Stimulated activated CD8-positive, alpha-beta memory T cell treated with anti-CD3 and anti-CD28 coated beads, Interleukin-2, amount 100 ng/mL, for 48 hours (primary cell): ENCODE measurements at places on chromosomes 12 and 14.

DNA sequence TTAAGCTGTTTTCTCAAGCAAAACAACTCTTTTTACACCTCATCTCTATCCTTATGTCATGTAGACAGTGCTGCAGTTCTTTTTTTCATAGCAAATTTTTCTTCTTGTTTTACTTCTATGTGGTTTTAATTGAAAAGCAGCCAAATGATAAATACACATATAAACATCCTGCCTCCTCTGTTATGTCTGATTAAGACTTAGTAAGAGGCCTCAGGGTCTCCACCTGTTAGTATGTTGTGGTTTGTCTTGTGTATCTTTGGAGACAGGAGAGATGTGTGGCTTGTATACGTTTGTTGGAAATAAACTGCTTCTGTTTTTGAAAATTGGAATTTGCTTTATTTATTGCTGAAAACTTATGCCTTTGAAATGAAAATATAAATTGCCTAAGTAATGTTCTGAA is 32.0 kb downstream of the PEX5 start:
- no peak for DNase-seq

DNA sequence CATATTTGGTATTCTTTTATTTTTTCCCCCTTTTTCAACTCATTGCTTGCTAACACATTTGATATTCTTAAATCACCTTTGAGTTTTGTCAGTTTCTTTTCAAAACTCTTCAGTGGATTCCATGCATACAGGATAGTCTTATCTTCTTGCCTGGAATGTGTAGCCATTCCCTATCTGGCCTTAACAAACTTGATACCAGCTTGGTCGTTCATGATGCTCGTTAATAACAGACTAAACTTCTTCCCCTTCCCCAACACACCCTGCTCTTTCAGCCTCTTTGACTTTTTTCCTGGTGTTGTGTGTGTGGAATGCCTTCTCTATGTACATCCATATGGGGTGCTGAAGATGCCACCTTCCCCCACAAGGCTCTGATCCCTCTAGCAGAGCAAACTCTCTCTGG is 17.7 kb upstream of the CALM1 start:
- no peak for DNase-seq

DNA sequence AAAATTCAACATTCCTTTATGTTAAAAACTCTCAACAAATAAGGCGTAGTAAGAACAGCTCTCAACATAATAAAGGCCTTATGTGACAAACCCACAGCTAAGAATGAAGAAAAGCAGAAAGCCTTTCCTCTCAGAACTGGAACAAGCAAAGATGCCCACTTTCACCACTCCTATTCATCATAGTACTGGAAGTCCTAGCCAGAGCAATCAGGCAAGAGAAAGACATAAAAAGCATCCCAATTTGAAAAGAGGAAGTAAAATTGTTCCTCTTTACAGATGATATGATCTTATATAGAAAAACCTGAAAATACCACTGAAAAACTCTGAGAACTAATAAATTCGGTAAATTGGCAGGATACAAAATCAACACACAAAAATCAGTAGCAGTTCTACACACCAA is 52.1 kb downstream of the STON2 start:
- DNase-seq = no peak

- DNase-seq = no peak
Observed at GRCh38 chr12:113052326-113052725, 4.2 kb upstream of the DTX1 start.

DNA sequence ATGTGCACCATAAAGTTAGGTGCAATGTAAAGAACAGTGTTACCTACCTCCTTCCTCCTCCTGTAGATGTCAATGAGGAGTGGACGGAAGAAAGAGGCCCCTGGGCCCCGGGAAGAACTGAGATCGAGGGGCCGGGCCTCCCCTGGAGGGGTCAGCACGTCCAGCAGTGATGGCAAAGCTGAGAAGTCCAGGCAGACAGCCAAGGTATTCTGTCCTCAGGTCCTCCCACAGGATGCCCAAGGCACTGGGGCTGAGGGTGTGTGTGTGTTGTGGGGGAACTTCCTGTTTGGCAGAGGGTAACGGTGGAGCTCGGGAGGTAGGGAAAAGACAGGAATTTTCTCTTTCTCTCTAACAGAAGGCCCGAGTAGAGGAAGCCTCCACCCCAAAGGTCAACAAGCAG is 6.4 kb downstream of the ATN1 start:
- no peak for DNase-seq

GRCh38 chr12:47066278-47067025 is 13.0 kb upstream of the PCED1B start:
- no peak for DNase-seq

- no peak for DNase-seq
Observed at GRCh38 chr12:18428416-18428815, 167.1 kb downstream of the PIK3C2G start.

DNA sequence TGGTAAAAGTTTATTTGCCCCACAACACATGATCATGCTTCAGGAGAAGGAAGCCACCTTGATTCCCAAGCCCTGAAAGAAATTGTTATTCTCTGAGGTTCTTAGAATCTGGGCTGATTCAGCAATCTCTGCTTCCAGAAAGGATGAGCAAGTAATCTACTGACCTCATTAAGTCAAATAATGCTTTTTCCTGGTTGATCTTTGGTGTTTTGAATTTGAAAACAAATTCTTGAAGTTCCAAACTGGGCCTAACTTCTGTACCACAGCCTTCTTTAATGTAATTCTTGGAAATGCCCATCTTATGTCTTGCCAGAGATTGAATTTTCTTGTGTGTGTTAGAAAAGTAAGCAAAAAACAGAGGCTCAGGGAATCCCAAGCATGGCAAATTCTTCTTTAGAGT is 319.2 kb upstream of the DDHD1 start:
- no peak for DNase-seq

DNA sequence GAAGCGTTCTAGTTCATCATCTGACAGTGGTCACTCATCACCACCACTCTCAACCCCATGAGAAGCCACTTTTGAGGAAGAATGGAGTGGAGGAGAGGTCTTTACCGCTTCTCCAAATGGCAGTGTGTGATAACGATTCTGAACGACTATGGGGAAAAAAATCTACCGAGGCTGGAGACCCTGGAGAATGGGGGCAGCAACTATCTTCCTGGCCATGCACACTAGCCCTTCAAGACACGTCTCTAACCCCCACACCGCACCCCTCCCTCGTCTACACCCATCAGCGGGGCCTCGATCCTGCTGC is 365 bp downstream of the ING4 start:
- no peak for DNase-seq

GRCh38 chr14:55605793-55606192 is 25.8 kb downstream of the KTN1 start:
- no peak for DNase-seq
